Fibroblast of lung (primary cell): ENCODE measurements at places on chromosomes 11 and 22. TPM values are rescaled to one million over a fixed set of nuclear protein-coding genes. Genes with fewer than 3 reads are reported as not detected.

The DEAF1 gene
- polyA plus RNA-seq: 9.7 and 14.4 TPM in 2 replicates

The CASP5 gene
- not detected in 2 replicates for polyA plus RNA-seq

The THY1 gene
- polyA plus RNA-seq: 824 and 1,700 TPM in 2 replicates

The TMEM45B gene
- not detected in 2 replicates for polyA plus RNA-seq

The NFRKB gene
- 11.9 and 15.9 TPM in 2 replicates for polyA plus RNA-seq

The BBOX1 gene
- polyA plus RNA-seq: not detected in 2 replicates

The OR51B2 gene
- not detected in 2 replicates for polyA plus RNA-seq

The LRRC74B gene
- not detected in 2 replicates for polyA plus RNA-seq

The MS4A2 gene
- not detected in 2 replicates for polyA plus RNA-seq

The SLC1A2 gene
- polyA plus RNA-seq: 1.2 and 1.3 TPM in 2 replicates

The ACTN3 gene
- 0.02 TPM in 1 of 2 replicates, not detected in the other for polyA plus RNA-seq

The TTC36 gene
- polyA plus RNA-seq: not detected in 2 replicates
